NCI-H146 (cell line): ENCODE measurements at places on chromosomes 6 and 20.
A peak's percentile ranks its signal among the peaks of the same experiment; 100 is the strongest.

- no peak for DNase-seq
Observed at GRCh38 chr20:25024171-25024570, 31.6 kb upstream of the APMAP start.

DNA sequence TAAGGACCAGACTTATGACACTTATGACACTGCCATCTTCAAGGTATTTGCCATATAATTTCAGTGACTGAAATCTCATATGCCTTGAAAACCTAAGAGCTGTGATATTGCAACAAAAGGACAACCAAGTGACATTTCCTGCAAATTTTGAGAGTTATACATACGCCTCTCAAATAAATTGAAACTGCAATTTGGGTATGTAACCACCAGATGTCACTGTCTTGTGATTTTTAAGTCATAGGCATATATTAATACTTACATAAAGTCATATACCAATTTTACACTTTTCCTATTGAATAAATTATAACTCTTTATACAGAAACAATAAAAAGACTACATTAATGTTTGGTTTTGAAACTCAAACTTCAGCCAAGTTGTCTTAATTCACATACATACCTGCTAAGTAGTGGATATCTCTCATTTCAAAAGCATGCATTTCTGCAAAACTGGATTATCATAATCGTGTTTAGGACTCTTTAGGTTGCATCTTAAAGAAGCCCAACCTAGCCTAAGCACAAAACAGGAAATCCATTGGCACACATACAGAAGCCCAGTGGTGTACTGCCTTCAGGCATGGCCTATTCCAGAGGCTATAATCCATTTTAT is 180.2 kb downstream of the PACRG start:
- no peak for DNase-seq

- DNase-seq, result no peak
Observed at GRCh38 chr6:149323925-149324324, 6.4 kb downstream of the TAB2 start.

DNA sequence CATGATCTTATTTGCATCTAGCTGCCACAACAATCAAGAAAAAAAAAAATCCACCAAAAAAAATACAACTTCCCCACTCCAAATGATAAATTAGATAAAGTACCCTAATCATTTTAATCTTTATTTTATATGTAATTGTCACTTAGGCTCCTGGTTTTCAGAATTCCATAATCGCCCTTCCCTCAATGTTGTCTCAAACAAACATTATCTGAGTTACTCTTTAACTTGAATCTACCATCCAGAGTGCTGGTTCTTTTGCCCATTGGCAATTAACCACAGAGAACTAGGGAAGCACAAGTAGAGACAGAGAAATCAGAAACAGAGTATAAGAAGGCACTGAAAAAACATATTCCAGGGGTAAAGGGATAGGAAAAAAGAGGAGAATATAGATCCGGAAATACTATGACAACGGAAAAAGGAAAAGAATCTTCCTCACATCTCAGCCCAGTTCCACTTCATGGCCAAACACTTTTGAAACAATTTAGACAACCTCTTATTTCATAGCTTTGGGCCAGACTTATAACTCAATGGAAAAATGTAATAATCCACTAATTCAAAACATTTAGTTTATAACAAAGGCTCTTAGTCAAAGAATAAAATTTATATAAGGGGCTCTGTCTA is 861 bp upstream of the NHSL1 start:
- no peak for DNase-seq

DNA sequence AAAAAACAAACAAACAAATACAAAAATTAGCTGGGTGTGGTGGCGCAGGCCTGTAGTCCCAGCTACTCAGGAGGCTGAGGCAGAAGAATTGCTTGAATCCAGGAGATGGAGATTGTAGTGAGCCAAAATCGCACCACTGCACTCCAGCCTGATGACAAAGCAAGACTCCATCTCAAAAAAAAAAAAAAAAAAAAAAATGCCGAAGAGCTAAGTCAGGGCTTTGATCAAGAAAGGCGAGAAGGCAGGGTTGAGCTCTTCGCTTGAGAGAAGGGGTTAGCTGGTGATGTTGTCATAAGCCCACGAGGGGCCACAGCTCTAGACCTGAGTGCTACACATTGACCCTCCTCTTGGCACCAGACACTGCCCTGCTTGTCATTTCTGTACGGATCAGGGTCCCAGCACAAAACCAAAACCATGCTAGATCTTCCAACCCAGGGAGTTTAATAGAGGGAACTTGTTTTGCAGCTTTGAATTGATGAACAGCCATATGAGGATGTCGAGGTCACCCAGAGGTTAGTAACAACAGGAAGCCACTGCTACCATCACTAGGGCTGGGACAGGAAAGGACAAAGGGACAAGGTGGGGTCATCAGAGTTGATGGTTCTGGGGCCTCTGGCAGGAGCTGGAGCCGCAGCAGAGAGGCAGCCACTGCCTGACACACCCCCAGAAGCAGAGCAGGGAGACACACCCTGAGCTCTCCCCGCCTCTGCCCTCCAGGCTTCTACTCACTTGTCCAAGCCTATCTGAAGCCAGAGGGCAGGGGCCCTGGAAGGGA is 122.7 kb downstream of the SNX5 start:
- no peak for DNase-seq

- no peak for DNase-seq
Observed at GRCh38 chr6:28922004-28922820, 1.6 kb downstream of the TRIM27 start.

DNA sequence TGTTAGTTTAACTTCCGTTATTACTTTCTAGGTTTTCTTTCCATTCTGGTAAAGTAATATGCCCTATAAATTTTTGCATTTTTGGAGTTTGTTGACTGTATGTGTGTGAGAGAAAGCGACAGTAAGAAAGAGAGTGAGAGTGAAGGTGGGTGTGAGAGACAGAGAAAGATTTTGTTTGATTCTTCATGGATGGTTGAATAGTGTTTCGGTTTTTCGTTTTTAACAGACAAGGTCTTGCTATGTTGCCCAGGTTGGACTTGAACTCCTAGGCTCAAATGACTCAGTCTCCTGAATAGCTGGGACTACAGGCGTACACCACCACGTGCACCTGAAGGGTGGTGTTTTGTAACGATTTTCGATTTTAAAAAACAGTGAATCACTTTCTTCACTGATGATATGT is 329.1 kb upstream of the RUNX2 start:
- no peak for DNase-seq

DNA sequence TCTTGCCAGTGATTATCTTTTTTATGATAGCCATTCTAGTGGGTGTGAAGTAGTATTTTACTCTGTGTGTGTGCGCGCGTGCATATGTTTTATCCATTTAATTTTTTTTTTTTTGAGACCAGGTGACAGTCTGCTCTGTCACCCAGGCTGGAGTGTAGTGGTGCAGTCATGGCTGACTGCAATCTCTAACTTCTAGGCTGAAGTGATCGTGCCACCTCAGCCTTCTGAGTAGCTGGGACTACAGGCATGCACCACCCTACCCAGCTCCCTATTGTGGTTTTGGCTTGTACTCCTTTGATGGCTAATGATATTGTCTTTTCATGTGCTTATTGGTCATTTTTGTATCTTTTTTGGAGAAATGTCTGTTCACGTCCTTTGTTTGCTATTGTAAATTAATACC is 33.3 kb downstream of the ITCH start:
- no peak for DNase-seq

DNA sequence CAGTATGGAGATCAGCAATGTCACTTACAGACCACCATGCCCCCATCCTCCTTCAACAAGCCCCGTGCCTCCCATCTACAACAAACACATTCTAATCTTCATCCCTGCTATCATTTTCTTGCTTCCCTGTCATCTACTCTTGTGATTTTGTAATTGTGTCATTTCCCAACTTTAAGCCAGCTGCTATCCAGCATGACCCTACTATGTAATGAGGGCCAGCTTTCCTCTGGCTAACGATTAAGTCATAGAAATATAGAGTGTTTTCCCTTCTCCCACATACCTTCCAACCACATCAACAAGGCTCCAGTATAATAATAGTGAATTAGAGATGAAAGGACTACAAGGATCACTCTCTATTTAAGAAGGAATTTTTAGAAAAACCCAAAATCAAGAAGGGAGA is 607.0 kb downstream of the TENT5A start:
- no peak for DNase-seq

GRCh38 chr20:45823949-45824835 is 2.9 kb downstream of the TNNC2 start:
- peak; percentile 79 for DNase-seq

DNA sequence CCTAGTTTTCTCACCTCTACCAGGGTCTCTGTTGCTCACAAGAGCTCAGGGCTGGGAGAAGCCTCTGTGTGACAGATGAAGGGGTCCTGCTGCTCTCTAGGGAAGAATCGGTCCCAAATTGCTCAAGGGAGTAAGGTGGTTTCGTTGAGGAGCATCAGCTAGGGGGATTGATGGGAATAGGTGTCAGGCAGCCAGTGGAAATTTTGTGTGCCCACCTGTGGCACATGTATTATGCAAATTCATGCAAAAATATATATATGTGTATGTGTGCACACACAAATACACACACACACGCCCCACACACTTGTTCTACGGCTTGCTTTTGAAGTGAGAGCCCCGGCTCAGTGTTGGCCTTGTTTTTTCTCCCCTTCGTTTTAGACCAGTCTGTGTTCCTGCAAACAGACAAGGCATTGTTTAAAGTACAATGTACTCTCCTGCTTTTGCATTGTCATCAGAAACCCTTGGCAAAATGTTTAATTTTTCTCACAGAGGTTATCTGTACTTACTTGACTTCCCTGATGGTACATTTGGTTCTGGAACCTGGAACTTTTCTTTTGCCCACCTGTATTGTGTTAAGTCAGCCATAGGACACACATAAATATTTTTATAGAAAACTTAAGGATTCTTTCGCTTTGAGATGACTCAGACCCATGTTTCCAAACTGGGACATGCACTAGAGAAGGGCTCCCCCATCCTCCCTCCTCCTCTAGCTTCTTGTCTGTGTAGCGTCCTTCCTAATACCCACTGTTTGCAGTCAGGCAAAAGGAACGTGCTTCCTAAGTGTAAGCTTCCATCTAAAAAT is 26.7 kb downstream of the FOXO3 start:
- no peak for DNase-seq

- DNase-seq, result no peak
Observed at GRCh38 chr6:154298297-154298696, 58.3 kb downstream of the IPCEF1 start.

DNA sequence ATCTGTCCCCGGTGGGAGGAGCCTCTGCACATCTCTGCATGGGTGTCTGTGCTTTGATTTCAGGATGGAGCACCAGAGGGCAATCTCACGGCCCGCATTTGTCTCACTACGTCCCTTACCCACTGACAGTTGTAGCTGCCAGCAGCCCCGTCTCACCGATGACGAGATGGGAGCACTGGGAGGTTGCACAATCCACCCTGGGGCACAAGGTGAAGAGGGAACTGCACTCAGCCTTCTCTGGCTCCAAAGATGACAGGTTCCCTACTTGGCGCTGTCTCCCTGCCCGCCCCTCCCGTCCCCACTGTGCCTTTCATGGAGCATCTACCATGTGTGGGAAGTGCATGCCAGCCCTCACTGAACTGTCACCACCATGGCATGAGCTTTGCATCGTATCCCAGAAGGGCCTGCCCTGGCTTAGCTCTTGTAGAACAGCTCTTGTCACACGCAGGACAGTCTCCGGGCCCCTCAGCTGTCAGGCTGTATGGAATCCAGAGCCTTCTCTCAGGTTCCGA is 99.9 kb upstream of the PMEPA1 start:
- no peak for DNase-seq

- no peak for DNase-seq
Observed at GRCh38 chr6:43900560-43900915, 130.5 kb downstream of the VEGFA start.

DNA sequence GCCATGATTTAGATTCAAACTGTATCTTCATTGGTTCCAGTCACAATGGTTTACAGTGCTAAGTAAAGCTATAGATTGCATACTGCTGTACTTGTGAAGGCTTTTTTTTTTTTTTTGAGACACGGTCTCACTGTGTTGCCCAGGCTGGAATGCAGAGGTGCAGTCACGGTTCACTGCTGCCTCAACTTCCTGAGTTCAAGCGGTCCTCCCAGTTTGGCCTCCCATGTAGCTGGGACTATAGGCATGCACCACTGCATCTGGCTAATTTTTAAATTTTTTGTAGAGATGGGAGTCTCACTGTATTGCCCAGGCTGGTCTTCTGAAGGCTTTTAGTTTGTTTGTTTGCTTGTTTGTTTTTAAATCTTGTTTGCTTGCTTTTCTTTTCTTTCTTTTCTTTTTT is 24.9 kb downstream of the ITCH start:
- DNase-seq, result no peak

DNA sequence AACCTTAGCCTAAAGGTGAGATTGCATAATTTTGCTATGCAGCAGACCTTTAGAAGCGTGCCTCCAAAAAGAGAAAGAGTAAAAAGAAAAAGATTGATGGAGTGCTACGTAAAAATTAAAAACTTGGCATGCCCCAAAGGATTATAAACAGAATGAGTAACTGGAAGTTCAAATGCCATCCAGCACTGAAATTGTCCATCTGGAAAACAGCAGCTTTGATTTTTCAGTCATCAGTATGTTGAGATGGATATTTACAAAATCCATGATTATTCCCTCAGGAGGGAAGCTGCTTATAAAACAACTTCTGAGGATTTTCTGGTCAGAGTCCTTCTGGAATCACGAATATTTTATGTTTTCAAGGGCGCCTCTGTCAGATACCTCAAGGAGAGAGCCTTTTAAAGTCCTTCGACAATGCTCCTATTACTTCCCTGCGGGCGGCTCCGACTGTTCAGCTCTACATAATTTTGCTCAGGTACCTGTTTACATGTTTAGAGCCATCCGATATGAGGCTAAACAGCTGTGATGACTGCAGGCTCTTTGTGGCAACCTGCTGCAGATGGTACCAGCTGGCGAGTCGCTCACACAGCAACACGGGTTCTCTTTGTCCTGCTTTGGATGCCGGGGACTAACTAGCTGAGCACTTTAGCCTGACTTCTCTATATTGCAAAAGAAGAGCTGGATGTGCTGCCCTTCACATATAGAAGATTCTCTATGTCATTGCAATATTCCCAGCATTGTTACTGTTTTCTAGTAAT is 83.3 kb downstream of the RCAN2 start:
- no peak for DNase-seq

- DNase-seq, result no peak
Observed at GRCh38 chr6:30160785-30161531, at the start of gene TRIM10. TRIM10 (minus strand) TSS chr6:30161211; CDS start chr6:30160858, 353 bp downstream.

GRCh38 chr6:106727480-106728149 is 98.2 kb downstream of the QRSL1 start:
- DNase-seq, result no peak

- DNase-seq, result no peak
Observed at GRCh38 chr6:84065693-84066290, 32.2 kb downstream of the MRAP2 start.

DNA sequence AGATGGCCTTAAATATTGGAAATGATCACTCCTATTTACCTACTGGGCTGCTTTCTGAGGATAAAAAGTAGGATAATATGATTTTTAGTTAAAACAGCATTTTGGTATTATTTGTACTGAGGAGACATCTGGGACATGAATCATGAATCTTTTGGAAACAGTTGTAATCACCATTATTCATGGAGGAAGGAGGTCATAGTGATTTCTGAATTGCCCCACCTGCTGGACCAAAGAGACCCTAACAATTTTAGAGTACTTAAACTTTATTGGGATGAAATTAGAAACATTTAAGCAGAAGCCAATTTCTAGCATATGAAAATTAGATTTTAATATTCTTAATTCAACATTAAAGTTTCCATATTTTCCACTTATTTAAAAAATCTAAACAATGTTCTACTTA is 108.4 kb upstream of the SIM1 start:
- DNase-seq, result peak; percentile 5
